Gastrocnemius medialis (tissue), 4 donors: ENCODE measurements at places on chromosomes 16 and 17.

- DNase-seq, result no peak
Observed at GRCh38 chr16:70754851-70755600, 45.9 kb downstream of the VAC14 start.

DNA sequence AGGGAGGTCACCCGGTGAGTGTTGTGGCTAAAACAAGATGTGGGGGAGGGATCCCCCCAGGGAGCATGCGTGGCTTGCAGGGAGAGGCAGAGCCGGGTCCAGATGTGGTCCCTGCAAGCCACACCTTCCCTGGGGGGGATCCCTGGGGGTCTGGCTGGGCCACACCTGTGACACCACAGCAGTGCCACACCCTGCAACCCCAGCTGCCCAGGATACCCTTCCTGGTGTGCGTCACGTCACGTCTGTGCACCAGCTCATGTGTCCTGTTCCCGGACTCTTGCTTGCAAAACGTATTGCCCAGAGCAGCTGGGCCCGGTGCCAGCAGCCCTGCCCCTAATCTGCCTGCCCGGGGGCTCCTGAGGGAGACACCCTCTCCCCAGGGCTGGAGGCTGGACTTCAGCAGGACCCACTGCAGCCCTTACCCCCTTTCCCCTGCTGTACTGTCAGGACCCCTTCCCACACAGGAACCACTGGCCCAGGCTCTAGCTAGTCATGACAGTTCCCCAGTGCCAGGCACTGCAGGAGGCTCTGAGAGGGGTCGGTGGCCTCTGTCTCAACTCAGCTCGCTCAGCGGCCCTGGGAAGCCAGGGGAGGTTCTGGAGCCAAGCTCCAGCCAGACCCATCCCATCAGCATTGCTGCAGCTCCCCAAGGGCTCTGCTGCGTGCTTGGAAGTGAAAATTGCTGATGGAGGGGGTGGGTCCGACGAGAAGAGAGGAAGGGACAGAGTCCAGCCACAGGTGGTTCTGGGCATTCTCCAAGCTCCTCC lies 25.8 kb upstream of the ACSF3 start:
- no peak for DNase-seq

GRCh38 chr17:77723909-77724875 lies 234.3 kb upstream of the TNRC6C start:
- no peak for DNase-seq

GRCh38 chr17:59848778-59849177 lies 44.0 kb downstream of the TUBD1 start:
- DNase-seq, result peak; percentile 80

GRCh38 chr17:2899906-2900305 lies 103.7 kb downstream of the RAP1GAP2 start:
- DNase-seq, result no peak

GRCh38 chr17:9658593-9659211 lies 13.4 kb downstream of the USP43 start:
- no peak for DNase-seq

DNA sequence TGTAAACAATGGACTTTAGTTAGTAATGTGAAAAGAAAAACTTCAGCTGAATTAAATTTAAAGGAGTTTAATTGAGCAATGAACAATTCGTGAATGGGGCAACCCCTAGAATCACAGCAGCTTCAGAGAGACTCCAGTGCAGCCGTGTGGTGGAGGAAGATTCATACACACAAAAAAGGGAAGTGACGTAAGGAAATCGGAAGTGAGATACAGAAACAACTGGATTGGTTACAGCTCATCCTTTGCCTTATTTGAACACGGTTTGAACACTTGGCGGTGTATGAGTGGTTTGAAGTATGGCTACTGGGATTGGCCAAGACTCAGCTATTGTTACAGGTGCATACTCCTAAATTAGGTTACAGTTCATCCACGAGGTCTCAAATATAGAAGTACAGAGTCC lies 460.4 kb upstream of the ASIC2 start:
- no peak for DNase-seq

- no peak for DNase-seq
Observed at GRCh38 chr16:53734908-53735307, 31.0 kb downstream of the FTO start.
